ENCODE measurements at places on chromosomes 7 and 10.

- DNase-seq, result no peak
Measured at GRCh38 chr7:91800389-91800788, 80.1 kb downstream of the MTERF1 start.

GRCh38 chr7:115748123-115748738, 282.3 kb downstream of the TFEC start:
- DNase-seq, result no peak

DNA sequence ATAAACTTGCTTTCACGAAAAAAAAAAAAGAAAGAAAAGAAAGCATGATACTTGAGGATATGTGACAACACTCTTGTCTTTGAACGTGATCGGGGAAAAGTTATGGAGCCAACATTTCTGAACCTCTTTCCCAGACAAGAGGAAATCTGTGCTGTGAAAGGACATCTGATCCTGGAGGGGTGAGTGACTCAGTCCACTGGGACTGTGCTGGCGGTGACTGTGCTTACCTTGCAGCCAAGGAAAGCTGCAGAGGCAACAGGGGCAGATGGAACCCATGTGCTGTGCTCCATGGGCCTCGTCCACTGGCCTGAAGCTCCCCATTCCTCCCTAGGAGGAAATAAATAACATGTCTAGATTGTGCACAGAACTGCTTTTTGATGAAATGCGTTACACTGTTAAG, 116.5 kb upstream of the RAB11FIP2 start:
- no peak for DNase-seq

DNA sequence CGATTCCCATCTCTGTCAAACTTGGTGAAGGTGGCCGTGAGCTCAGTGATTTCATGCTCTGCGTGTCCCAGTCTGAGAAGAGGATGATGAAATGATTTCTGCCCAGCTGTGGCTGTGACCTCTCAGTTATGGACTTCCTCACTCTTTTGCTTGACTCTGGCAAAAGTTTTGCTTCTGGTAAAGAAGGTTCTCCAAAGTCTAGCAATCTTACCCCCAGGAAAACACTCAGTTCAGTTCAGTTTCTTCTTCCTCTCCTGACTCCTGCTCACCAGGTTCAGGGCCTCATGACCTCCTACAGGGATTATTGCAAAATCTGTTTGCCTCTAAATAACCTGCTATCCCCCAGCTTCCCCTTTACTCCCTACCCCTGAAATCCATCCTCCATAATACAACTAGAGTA, 4.9 kb upstream of the BLOC1S2 start:
- no peak for DNase-seq

GRCh38 chr10:131847241-131847783, 53.5 kb upstream of the PPP2R2D start:
- no peak for DNase-seq

DNA sequence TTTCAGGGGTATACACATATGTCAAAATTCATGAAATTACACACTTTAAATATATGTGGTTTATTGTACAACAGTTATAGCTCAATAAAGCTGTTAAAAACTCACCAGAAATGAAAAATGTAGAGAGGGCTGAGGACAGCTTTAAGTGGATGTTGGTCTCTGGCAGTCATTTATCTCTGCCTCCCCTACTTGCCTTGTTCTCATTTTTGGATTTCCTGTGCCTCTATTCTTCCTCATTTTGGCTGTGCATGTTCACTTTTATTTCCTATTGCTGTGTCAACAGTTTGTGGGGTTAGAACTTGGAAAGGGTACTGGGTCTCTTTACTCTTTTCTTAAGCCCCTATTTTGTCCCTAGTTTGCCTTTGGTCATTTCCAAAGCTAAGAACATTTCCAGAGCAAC, 18.6 kb upstream of the MEST start:
- DNase-seq, result no peak

GRCh38 chr10:130631142-130632096, 495.2 kb downstream of the GLRX3 start:
- DNase-seq, result no peak

DNA sequence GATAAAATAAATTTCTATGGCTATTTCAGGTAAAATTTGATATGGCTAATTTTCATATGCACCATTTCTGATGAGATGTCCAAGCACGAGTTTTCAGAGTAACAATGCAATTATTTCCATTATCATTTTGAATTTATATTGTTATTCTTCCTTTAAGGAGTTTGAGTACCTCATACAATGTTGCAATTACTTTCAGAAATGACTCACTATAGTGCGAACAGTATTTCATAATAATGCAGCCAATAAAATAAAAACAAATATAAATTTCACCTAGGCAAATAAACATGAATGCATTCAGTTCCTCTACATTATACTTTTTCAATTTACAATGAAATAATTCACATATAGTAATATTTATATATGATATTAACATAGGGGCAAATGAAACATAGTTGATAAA, 78.8 kb upstream of the LRRN3 start:
- no peak for DNase-seq

GRCh38 chr10:11120711-11121110, 103.0 kb downstream of the CELF2 start:
- DNase-seq, result no peak

- DNase-seq, result no peak
Measured at GRCh38 chr10:22825841-22826240, 102.0 kb upstream of the ARMC3 start.

GRCh38 chr7:38318803-38319416, 45.5 kb upstream of the TARP start:
- DNase-seq, result no peak

DNA sequence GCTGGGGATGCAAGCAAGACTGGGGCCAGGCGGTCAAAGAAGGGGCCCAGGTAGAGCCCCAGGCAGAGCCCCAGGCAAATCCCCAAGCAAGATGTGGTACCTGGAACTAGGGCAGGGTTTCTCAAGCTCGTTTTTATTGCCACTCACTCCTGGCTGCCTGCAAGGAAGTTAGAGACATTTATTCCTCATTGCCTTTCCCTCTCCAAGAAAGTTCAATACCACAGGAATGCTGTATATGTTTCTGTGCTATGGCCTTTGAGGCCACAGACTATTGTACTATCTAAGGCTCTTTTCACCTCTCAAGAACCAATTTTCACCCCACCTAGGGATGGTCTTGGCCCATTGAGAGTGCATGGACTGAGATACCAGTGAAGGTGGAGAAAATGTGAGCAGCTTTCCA, 71.3 kb downstream of the TACC2 start:
- DNase-seq, result no peak

GRCh38 chr10:117546581-117547015, 4.1 kb downstream of the EMX2 start:
- no peak for DNase-seq

- DNase-seq, result no peak
Measured at GRCh38 chr10:132364594-132364970, 32.4 kb upstream of the PWWP2B start.

- no peak for DNase-seq
Measured at GRCh38 chr10:20596065-20596755, 300.9 kb downstream of the NEBL start.

DNA sequence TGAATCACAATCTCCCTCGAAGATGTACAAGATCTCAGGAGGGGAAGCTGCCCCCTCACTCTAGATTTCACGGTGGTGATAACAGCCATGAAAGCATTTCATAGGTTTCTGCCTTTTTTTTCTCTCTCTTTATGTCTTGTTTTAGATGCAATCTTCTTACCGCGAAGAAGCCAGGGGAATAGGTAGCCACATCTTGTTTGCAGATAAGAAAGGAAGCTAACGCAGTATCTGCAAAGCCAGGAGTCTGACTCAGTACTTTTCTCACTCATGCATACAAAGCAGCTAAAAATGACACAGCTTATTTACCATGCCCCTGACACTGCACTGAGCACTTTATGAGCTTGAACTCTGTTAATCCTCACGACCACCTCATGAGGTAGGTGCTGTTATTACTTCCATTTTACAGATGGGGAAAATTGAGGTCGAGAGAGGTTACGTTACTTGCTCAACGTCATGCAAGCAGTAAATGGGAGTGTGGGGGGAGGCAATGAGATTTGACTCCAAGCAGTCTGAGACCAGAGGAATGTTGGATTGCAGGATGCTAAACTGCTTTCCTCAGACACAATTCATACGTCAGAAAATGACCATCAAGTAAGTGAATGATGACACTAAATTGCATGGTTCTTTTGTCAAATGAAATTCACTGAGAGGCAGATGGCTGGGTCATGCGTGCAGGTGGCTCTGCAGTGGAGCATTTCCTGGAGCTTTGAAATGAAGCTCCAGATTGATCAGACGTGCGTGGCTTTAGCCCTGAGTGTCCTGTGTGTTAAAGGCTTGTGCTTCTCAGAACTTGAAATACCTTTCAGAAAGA, 3.3 kb downstream of the MAP3K8 start:
- no peak for DNase-seq

- no peak for DNase-seq
Measured at GRCh38 chr10:44058259-44058658, 326.6 kb downstream of the CXCL12 start.

- DNase-seq, result no peak
Measured at GRCh38 chr10:78025685-78026364, 3.5 kb downstream of the POLR3A start.

- no peak for DNase-seq
Measured at GRCh38 chr10:102246261-102246660, 929 bp downstream of the GBF1 start.

DNA sequence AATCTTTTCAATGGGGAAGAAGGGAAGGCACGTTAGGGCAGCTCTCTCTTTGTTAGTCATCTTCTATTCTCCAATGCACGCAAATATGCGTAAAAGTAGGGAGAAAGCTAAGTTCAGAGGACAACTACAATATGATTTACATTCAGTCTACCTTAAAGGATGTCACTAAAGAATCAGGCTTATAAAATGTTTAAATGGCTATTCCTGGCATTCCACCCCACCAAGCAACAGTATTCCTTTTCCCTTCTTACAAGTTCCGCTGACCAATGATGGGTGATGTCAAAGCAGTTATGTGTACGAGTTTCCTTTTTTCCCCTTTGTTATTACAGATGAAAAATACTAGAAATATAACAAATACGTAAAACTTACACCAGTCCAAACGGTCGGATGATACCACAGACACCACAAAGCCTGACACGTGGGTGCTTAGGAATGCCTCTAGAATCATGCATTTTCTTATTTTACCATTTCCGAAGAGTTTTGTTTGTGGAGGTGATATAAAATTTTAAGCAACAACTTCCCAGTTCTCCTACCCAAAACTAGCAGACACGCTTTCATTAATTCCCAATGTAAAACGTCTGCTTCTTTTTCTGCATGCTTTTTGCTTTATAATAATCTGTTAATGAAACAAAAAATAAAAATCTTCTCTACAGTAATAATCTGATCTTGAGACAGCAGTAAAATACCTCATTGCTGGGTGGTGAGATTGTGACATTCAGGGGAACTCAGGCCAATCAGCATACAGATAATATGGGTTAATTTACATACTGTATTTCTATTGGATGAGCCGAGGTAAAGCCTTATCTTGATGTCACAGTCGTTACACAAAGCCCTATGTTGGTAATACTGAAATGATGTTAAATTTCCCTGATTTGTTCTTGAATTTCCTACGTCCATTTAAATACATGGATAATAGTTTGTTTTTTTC, 708 bp upstream of the GPR85 start:
- no peak for DNase-seq

GRCh38 chr10:19656420-19657042, 159.7 kb upstream of the PLXDC2 start:
- DNase-seq, result no peak

GRCh38 chr7:48938539-48939295, 14.4 kb downstream of the CDC14C start:
- no peak for DNase-seq

GRCh38 chr10:22713853-22714478, 412 bp downstream of the PIP4K2A start:
- peak; percentile 37 for DNase-seq

DNA sequence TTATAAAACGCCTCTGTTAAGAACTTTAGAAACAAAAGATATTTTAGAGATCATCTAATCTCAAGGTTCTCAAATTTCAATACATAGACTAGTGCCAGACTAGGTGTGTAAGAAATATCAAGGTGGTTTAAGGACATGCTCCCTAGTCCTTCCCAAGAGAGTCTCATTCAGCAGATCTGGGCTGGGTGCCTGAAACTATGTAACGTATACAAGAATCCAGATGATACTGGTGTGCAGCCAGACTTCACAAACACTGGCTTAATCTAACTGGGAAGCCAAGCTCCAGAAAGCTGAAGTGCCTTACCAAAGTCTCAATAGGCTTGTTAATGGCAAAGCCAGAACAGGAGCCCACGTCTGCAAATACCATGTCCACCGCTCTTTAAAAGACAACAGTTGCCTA, 105.0 kb upstream of the AMPH start:
- no peak for DNase-seq

DNA sequence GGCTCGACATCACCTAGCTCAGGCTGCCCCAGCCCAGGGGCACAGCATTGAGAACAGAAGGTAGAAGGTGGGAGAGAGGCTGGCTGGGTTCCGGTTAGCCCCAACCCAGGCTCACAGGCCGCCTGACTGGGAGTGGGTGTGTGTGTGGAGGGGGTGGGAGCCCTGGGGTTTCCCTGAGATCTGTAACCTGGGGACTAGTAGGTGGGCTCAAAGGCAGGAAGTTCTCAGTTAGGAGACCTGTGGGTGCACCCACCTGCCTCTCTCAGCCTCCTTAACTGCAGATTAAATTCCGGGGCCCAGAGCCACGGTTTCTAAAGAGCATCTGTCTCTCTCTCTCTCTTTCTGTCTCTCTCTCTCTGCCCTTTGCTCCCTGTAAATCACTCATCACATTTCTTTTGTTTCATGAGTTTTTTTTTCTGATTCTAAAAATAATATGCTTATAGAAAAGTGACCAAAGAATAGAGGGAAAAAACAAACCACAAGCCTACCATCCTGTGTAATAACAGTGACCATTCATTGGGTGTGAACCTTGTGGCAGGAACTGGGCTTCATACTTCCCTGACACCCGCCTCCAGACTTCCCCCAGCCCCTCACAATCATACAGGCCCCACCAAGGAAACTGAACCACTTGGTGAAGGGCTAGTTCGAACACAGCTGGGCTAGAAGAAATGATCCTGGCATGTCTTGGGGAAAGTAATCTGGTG, 83.4 kb upstream of the SMNDC1 start:
- DNase-seq, result peak; percentile 2

- no peak for DNase-seq
Measured at GRCh38 chr7:36448781-36449379, 59.2 kb downstream of the ANLN start.

- DNase-seq, result no peak
Measured at GRCh38 chr10:20616918-20617810, 279.9 kb downstream of the NEBL start.

GRCh38 chr10:75034131-75034512, 77.3 kb upstream of the SAMD8 start:
- DNase-seq, result no peak

- DNase-seq, result no peak
Measured at GRCh38 chr10:103648251-103648635, 154.7 kb downstream of the NEURL1 start.

- no peak for DNase-seq
Measured at GRCh38 chr7:106041140-106041717, 70.9 kb downstream of the SYPL1 start.

- DNase-seq, result no peak
Measured at GRCh38 chr10:2111965-2112364, 374.6 kb upstream of the ADARB2 start.

- DNase-seq, result no peak
Measured at GRCh38 chr10:89646889-89647657, 2.0 kb upstream of the PANK1 start.
